ENCODE measurements at places on chromosomes 3 and 15.

GRCh38 chr3:22671848-22672247 is 531.3 kb upstream of the UBE2E2 start:
- no peak for DNase-seq

- DNase-seq = no peak
These were observed 2.7 kb upstream of the TMEM87A start for GRCh38 chr15:42275780-42276391.

GRCh38 chr3:45132568-45133211 is 13.5 kb downstream of the CDCP1 start:
- no peak for DNase-seq

DNA sequence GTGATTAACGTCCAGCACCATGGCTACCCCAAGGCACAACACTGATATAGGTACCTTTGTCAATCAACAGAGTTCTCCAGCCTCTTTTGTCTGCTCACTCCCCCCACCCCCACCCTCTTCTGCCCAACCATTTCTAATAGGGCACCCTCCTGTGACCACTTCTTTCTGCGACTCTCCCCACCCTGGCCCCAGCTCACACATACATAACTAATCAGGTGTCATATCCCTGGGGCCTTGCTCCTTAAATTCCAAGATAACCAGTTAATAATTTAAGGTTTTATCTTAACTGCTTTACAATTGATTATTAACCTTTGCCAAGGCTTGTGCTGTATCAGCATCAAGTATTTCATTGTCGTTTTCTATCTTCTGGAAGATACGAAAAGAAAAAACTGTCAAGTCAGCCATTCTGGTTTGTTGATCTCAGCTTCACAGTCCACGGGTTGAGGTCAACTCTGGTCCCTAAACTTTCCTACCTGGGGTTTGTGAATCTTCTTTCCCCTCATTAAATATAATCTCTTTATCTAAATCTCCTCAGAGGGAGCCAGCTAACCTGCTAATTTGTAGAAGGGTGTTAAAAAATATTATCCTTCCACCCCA is 27.3 kb upstream of the SLC28A2 start:
- no peak for DNase-seq

DNA sequence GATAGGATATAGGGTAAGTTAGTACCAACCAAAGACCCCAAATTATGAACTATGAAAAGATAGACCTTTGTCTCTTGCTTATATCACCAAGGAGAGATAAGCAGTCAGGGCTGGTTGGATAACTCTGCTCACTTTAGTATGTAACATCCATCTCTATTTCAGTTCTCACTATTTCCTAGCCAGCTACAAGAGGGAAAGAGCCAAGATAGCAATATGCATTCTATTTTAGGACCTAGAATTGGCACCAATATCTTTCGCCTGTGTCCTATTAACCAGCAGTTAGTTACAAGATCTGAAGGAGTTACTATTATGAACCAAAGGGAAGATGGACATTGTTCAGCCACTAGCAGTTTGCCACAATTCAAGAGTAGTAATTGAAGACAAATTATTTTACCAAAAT is 457.5 kb downstream of the NSUN3 start:
- DNase-seq = no peak

All from fibroblast of the aortic adventitia (primary cell).